CD4-positive, alpha-beta T cell treated with Interleukin-17A for 1 hour (primary cell): ENCODE measurements at places on chromosomes 5 and 9.
A peak's percentile ranks its signal among the peaks of the same experiment; 100 is the strongest.

DNA sequence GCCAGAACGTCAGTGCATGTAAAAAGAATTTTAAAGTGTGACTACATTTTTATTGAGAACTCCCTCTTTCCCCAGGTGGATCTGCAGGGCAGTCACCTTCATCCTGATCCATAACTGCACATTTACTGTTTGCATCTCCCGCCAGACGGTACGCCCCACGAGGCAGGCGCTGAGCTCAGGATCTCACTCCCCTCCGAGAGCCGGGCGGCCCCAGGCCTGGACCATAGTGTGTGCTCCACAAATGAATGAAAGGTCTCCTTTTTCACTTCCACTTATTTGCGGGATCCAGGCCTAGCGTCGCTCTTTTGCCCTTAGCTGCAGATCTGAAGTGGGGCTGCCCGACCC, 378 bp downstream of the DROSHA start:
- DNase-seq = peak; percentile 15

DNA sequence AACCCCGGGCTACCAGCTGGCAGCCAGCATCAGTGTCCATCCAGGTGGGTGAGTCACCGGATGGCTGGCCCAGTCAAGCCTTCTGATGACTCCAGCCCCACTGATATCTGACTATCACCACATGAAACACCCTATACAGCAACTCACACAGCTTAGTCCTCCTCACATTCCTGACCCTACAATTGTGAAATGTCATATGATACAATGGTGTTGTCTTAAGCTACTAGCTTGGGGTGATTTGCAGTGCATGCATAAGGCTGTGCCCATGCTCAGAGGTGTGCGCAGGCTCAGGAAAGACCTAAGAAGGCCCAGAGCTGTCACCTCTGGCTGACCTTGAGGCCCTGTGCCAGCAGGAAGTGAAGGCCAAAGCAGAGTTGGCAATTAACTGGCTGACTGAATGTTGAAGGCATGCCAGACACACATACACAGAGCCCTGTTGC, 21.5 kb upstream of the SEMA4D start:
- no peak for DNase-seq

GRCh38 chr9:136695435-136695895, 8.2 kb upstream of the AGPAT2 start:
- DNase-seq = no peak

- DNase-seq = no peak
These were observed 173.8 kb upstream of the RAD23B start for GRCh38 chr9:107109324-107109723.

DNA sequence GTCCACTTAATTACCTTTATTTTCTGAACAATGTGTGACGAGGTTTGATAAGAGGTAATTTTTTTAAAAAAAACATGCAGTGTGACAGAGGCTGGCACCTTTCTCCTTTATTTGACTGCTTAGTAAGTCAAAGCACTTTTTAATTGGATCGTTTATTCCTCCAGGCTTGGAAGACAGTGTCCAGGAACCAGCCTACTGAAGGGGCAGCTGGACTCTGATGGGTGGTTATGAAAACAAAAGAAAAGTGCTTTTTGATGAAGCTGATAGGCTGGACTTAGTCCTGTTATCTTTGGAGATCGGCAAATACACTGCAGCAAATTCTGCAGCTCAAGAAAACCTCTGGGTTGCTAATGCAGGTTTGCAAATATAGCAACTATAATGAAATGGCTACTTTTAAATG, 141.7 kb downstream of the DCP2 start:
- DNase-seq = no peak

DNA sequence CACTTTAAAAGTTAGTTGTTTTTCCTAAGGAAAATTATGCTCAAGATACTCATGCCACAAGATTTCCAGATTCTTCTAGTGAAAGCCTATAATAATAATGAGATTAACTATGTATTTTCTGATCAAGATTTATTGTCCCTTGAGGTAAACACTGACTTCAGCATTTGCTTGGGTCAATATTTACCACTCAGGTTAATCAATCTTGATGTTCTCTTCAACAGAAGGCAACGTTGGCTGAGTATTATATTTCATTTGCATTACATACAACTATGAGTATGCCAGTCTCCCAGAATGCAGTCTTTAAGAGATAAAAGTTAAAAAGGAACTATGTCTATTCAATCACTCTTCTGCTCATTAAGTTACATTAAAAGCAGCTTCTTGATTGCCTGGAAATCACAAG, 115.6 kb downstream of the GPR21 start:
- DNase-seq = no peak

DNA sequence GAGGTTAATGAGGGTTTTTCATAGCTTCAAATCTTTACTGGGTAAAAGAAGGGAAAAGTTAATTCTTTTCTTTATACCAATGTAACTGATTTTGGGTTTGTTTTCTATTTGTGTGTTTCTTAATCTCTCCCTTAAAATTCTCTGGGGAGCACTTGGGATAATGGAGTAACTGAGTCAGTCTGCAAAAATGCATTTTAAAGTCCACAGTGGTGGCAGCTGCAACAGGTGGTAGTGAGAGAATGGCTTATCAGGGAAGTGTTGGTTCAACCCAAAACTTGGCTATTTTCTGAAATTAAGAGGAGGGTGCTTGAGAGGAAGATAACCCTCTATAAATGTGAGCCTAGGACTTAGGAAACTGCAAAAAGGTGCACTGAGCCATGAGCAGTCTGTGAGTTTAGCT, 39.9 kb upstream of the ASTN2 start:
- no peak for DNase-seq

- DNase-seq = no peak
These were observed 18.1 kb upstream of the SSBP2 start for GRCh38 chr5:81768935-81769452.

DNA sequence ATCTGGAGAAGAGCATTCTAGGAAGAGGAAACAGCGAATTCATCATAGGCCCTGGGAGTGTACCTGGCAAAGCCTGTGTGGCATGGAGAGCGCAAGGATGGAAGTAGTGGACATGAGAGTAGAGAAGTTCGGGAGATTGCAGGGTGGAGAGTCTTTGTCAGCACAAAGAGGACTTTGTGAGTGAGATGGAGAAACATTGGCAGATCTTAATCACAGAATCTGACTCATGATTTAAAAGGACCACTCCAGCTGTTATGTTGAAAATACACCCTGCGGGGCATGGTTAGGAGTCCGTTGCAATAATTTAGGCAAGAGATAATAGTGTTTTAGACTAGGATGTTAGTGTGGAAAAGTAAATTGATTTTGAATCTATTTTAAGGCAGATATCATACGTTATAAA, 116.9 kb downstream of the HACD4 start:
- no peak for DNase-seq

- no peak for DNase-seq
These were observed 116.6 kb upstream of the STARD4 start for GRCh38 chr5:111628901-111629300.

DNA sequence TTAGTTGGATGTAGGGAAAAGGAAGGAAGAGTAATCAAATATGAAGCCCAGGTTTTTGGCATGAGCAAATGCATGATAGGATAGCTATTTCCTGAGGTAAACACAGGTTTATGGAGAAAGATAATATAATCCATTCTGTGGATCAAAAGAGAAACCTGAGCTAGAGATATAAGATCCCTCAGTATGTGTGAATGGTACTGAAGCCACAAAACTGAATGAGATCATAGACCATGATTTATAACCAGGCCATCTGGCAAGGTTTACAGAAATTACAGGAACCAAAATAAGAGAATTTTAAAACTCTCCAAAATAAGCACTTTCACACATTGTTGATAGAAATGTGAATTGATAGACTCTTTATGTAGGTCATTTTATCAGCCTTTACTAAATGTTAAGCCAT, 28.7 kb upstream of the ECM2 start:
- no peak for DNase-seq

- no peak for DNase-seq
These were observed 35.4 kb upstream of the MSH3 start for GRCh38 chr5:80619086-80619485.

GRCh38 chr5:161660806-161661205, 24.7 kb upstream of the GABRA6 start:
- no peak for DNase-seq

GRCh38 chr9:77543131-77543822, 104.8 kb downstream of the GNA14 start:
- DNase-seq = no peak

- DNase-seq = no peak
These were observed 1189.4 kb downstream of the EFNA5 start for GRCh38 chr5:106481374-106481773.

- no peak for DNase-seq
These were observed 122.6 kb upstream of the IRX4 start for GRCh38 chr5:2005101-2006041.

GRCh38 chr5:88842784-88843183, 40.2 kb downstream of the MEF2C start:
- DNase-seq = no peak

DNA sequence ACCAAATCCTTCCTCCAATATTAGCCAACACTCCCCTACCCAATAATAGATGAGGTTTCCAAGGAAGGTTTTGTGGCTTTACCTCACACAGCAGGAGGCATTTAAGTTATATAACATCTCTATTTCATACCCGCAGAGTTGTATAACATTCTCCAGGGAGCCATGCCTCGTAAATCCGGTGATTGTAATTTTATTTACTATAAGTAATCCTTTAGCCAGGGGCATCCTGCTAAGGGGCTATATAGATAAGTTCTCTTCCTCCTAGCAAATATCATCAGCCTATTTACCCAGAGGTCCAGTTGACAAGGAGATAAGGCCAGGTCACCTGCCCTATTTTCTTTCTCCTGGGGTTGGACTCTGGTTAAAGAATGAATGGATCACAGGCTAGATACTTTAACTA, 2051.0 kb downstream of the EFNA5 start:
- no peak for DNase-seq

DNA sequence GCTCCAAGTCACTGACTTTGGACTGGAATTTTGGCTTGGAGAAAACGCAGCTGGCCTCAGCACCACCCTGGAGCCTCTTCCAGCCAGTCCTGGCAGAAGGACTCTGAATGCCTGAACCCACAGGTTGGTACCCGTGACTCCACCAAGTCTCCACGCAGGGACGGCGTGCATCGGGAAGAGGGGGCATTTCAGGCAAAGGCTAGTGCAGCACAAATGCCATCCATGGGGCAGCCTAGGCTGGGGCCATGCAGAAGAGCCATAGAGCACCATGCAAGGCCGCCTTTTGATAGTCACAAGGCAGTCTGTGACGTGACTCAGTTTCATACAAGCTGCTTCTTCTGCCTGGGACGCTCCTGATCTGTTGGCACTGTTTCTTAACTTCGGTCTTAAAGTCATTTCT, 28.0 kb downstream of the GDNF start:
- no peak for DNase-seq

GRCh38 chr5:66442951-66443445, 153.2 kb upstream of the MAST4 start:
- DNase-seq = no peak

GRCh38 chr5:76046741-76047140, 36.4 kb upstream of the SV2C start:
- no peak for DNase-seq

DNA sequence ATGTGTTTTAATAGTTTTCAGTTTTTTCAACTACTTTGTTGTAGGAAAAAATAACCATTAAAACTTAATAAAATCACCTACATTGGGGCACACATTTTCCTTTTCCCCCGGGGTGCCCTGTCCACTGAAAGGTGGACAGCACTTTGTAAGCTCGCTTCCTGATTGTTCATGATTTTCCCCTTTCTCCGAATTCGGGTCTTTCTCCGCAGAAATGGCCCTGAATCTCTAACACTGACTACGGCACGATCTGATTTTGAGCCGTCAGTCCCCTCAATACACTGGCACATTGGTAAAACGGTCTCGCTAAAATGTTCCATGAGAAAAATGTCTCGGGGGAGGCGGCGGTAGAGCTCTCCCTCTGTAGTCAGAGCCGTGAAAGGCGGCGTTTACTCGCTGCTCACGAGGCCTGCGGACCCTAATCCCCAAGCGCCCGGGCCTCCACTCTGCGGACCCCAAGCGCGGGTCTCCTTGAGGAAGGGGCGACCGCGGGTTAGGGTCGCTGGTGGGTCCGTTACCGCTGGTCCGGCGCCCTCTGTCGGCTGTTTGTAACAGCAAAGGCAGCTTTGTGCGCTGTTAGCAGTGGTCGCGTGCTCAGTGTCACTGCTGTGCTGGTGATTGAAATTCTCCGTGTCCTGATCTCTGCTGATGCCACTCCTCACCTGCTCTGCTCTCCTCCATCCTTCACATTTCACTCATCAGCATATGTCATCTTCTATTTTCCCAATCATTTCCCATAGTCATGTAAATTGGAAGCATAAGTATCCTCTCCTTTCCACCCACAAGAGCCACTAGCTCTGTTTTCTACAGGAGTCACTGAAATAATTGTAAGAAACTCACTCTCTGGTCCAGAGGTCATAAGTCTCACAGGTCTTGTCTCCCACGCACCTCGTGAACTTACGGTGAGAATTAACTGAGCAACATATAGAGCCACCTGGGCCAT, 10.8 kb upstream of the IFNA2 start:
- peak; percentile 61 for DNase-seq

DNA sequence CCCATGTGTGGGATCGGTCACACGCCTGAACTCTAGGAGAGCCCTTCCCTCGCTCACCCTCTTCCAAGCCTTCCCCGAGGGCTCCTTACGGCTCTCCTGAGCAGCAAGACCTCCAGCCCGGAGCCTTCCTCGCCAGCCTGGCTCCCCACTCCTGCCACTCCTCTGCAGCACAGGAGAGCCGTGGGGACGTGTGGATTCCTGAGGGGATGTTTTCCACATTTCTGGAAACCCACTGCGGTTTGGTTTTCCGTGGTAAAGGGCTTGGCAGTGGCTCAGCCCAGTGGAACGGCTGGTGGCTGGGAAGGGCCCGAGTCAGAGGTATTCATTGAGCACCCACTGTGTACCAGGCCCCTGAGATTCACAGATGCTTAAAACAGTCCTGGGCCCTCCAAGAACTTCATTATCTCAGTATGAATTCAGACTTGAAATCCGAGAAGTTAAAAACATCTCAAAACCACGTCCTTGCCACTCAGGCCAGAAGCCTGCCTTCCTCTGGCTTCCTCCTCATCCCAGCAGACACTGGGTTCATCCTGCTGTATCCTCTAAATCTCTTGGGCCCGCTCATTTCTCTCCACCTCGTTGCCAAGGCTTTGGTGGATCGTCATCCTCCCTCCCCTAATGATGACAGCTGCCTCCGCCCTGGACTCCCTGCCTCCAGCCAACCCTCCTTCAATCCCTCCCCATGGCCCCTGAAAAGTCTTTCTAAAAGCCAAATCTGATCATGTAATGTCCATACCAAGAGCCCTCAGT, 109.6 kb downstream of the FGF18 start:
- no peak for DNase-seq

DNA sequence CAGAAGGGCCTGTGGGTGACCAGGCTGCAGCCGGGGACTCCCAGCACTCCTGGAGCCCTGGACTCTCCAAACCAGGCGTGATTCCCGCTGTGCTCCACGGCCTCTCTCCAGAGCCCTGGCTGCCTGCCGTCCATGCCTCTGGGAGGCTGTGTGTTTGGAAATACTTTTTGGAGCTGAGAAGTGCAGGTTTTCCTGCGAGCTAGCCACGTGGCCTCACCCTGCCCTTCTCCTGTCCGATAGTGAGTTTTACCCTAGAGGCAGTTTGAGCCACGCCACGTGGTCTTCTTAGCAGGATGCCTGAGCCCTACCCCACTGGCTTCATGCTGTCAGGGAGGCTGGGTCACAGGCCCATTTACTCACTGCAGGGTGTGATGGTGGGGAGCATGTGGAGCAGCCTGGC, 71.3 kb downstream of the COL5A1 start:
- no peak for DNase-seq

GRCh38 chr5:35483780-35484179, 133.9 kb upstream of the SPEF2 start:
- DNase-seq = no peak

- DNase-seq = no peak
These were observed 34.8 kb downstream of the ADAMTS12 start for GRCh38 chr5:33857037-33857436.

- DNase-seq = peak; percentile 50
These were observed 232.4 kb downstream of the ESM1 start for GRCh38 chr5:54753034-54753433.
